KBM-7 (cell line): ENCODE measurements at places on chromosomes 2 and 18.

DNA sequence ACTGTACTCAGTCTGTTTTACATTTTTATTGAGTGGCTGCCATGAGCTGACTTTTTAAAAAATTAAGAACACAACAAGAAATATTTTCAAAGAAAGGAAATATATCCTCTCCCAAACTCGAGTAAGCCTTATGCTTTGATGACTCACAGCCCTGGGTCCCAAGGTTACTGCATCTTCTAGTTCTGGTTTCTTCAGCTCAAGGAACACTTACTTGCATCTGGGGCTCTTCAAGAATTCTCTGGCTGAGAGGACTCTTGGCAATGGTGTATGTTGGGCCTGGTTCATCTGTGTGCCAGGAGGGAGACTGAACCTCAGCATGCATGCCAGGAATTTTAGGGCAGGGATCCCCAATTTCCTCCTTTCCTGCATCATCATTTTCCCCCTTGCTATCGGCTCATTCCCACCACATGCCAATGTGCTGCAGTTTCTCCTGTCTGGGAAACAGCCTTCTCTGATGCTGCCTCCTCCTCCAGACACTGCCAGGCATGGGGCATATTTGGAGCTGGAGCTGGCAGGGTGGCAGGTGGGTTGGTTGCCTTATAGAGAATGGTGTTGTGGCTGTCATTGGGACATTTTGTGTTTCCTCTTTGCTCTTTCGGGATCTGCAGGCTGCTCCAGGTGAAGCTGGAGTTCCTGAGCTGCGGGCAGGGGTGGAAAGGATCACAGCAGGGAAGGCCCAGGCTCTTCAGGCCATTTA, 192.2 kb upstream of the HS6ST1 start:
- DNase-seq: no peak

- no peak for DNase-seq
These were observed 980 bp upstream of the PPP4R1 start for GRCh38 chr18:9615280-9615797.

DNA sequence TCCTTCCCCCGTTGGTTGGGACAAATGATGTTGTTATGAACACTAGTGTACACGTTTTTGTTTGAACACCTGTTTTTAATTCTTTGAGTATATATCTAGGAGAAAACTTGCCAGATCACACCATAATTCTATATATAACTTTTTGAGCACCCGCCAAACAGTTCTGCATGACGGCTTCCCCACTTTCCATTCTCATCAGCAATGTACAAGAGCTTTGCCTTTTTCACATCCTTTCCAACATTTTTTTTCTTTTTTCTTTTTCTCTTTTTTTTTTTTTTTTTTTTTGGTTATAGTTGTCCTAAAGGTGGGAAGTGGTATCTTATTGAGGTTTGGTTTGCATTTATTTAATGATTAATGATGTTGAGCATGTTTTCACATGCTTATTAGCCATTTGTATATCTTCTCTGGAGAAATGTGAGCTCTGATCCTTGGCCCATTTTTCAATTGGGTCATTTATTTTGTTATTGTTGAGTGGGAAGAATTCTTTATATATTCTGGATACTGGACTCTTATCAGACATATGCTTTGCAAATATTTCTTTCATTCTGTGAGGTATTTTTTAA, 86.9 kb upstream of the ZC3H15 start:
- DNase-seq: no peak

GRCh38 chr2:238095143-238095542, 5.0 kb upstream of the ESPNL start:
- no peak for DNase-seq

- DNase-seq: no peak
These were observed 306.1 kb upstream of the CYRIA start for GRCh38 chr2:16971722-16972234.

DNA sequence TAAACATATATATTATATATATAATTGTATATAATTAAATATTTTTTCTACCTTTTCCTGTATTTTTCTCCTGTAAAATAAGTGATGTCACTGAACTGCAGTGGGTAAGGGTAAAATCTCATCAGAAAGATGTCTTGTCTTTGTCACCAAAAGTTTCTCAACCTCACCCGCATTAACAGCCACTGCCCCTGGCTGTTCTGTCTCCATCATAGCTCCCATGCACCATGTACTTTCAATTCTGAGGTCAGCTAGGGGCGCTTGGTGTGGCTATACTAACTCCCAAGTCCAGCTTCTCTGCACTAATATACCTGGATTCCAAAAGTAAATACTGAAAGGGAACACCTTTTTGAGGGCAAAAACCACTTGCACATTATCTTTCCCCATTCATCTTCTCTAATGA, 46.6 kb downstream of the MAP2 start:
- DNase-seq: no peak

DNA sequence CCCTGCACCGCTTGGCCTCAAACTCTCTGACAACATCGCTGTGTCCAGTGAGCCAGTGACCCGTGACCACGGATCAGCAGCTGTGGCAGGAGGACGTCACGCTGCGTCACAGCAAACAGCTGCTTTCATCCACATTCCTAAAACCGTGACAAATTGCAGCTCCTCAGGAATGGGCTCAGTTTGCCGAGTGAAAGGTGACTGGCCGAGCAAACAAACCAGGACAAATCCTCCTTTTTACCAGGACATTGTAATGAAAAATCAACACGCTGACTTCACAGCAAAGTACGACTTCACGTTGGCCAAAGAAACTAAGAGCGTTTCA, 57.6 kb downstream of the PXDN start:
- no peak for DNase-seq

DNA sequence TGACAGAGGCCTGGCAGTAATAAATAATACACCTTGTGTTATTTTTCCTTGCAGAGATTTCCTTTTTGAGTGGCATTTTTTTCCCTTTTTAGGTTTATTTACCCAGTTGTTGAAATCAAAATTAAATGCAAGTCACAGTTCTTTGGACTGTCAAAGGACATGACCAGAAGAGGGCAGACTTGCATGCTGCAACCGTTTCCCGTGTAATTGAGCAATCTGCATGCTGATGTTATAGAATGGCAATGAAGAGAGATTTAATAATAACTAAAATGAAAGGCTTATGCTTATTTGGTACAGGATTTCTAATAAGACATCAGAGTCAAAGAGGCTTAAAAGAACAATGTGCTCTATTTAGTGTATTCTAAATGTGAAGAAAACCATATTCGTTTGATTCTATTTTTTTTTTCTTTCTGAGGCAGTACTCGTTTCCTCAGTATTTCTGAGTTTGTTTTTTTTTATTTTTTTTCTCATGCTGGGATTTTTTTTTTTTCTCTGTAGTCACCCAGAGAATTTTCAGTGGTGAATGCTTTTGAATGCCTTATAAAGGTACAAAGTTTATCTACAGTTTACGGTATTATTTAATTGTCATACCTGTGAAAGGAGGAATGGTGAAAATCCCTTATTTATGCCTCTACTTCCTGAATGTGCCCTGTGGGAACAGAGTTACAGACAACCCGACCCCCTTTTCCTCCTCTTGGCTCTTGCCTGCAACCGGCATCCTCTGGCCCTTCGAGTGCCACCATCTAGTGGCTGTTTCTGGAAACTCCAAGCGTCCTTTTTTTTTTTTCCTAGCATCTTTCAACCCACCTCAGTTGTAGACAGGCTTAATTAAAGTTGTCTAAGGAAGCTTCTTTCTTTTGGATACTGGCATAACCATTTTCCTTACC, 368.5 kb downstream of the LRRTM1 start:
- peak; percentile 53 for DNase-seq

- DNase-seq: no peak
These were observed 13.0 kb upstream of the RMDN2 start for GRCh38 chr2:37912056-37912455.

GRCh38 chr2:205045706-205046105, 500.4 kb downstream of the PARD3B start:
- DNase-seq: no peak

- no peak for DNase-seq
These were observed at the start of gene KCNIP3 for GRCh38 chr2:95296880-95297487. KCNIP3 (plus strand) TSS chr2:95297347; CDS start chr2:95297439, 92 bp downstream.

DNA sequence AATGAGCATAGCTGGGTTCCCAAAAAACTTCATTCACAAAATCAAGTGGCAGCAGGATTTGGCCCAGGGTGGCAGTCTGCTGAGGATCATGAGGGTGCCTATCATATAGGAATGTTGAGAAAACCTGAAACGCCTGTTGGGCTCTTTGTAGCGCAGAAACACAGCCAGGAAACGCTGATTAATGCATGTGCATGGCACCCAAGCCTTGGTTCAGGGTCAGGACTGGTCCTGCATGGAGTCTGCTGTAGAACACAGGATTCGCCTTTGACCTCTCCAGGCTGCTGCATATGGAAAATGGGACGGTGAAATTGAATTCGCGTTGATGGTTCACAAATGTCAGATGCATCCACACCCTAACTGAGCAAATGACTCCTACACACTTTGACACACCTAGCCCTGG, 227.9 kb upstream of the COPS8 start:
- no peak for DNase-seq

DNA sequence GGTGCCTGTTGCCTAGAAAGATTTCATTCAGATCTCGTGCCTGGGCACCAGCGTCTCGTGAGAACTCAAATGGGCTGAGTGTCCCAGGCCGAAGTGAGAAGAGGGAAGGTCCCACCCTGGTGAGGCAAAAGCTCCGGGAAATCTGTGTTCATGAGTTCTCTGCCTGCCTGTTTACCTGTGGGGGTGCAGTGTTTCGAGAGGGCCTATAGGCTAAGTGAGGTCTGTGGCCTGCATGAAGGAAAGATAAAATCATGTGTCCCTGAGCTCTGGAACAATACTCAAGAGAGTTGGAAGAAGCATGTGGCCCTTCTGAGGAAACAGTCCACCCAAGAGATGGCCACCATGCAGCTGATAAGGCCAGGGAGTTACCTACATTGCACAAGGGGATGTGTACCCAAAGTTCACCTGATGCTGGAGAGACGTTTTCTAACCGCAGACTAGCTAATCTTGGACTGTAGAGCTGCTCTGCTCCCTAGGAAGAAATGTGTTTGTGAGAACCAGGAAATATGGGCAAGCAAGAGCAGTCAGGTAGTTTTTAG, 63.5 kb upstream of the ST3GAL5 start:
- DNase-seq: no peak

DNA sequence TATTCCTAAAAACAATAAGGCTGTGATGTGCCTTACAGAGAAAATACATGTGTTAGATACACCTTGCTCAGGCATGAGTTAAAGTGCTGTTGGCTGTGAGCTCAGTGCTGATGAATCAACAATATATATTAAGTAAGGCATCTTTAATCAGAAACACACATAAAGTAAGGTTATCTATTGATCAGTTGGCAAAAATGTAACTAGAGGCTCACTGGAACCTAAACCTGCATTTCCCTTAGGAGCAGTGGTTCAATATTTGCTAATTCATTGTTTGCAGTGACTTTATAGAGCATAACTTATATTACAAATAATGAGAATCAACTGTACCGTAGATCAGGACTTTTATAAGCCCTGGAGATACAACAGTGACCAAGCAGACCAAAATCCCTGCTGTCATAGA, 77.0 kb upstream of the CYP1B1 start:
- DNase-seq: no peak

DNA sequence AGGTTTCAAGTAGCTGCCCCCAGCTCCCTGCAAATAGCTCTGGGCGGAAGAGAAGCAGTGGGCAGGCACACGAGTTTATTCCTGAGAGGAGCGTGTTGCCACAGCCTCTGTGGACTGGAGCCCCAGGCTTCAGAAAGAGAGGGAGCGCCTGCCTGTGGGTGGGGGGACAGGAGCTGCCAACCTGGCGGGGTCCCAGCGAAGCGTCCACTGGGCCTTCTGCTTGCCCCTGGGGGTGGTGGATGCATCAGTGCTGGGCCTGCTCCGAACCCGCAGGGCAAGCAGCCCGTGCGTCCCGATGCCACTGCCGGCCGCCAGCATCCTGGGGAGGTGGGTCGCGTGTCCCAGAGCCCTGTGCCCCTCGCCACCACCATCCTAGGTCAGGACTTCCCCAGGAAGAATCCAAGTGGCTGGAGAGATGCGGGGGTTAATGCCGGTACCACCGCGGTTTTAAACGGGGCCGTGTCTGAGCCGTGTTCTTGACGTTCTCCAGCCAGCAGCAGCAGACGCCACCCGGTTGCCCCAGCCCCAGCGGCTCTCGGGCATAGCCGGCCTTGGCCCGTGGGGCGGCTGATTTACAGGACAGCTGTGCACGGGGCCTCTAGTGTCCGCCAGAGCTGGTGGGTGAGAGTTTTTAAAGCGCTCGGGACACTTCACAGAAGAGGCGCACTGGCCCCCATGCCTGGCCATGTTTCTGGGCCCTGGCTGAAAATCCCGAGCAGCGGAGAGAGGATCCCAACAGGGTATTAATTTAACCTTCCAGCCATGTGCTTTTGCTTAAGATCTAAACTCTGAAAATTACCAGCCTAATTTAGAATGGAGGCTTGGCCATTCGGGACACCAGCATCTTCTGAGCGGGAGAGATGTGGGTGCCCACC, 84.7 kb downstream of the NFATC1 start:
- DNase-seq: no peak
